ENCODE measurements at places on chromosomes 1 and 21.
A peak's percentile ranks its signal among the peaks of the same experiment; 100 is the strongest.

- peak; percentile 76 for DNase-seq
Measured at GRCh38 chr1:210750468-210750867, 383.5 kb downstream of the KCNH1 start.

- no peak for DNase-seq
Measured at GRCh38 chr1:222123111-222123510, 381.2 kb upstream of the DUSP10 start.

DNA sequence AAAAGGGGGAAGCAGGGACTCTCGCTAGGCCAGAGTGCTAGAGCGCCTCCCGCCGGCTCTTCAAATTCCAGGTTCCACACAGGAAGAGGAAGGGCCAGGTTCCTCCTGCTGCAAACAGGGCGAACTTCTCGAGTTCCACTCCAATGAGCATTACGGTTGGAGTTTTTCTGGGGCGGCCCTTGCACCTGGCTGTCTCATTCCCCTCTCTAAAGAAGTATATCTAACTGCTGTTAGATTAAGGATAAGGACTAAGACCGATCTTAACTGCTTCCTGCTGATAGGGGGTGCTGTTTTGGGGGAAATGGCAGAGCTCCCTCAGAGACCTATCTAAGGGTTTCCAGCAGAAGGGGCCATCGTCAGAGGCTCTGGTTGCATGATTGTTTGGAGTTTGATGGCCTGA lies 138.0 kb downstream of the RABGAP1L start:
- DNase-seq = no peak

- DNase-seq = no peak
Measured at GRCh38 chr1:239315631-239316217, 70.6 kb upstream of the CHRM3 start.

GRCh38 chr1:8136766-8137165 lies 110.7 kb upstream of the ERRFI1 start:
- DNase-seq = no peak

DNA sequence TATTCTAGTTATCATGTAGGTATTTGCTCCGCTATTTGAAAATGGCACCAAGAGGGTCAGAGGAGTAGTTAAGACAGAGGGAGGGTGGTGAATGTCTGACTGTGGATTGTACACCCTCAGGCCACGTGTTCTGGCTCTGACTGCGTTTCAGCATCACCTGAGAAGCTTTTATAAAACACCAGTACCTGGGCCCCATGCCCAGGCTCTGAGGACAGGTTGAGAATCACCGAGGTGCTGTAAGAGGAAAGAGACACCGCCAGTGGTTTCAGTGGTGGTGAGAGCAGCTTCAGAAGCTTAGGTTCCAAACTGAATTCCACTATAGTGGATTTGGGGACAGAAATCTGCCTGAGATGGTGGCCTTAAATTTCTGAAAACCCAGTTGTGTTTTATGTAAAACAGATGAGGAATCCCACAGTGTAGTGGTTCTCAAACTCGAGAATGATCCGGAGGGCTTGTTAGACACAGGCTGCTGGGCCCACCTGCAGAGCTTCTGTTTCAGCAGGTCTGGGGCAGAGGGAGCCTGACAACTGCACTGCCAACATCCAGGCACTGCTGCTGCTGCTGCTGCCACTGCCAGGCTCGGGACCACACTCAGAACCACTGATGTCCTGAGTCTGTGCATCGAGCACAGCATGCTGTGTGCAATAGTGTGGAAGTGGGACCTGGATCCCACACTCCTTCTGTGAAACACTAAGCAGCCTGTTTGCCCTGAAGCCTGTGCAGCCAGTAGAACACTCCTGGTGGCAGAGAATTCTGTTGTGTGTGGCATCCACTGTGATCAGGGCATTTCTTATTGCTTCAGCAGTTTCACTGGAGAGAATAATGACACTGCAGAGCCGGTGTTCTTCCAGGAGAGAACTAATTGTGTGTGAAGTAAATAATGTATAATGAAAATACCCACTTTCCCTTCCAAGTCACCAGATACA lies 98.7 kb downstream of the SUSD4 start:
- DNase-seq = no peak

GRCh38 chr1:179930867-179931266 lies 23.7 kb upstream of the CEP350 start:
- no peak for DNase-seq

DNA sequence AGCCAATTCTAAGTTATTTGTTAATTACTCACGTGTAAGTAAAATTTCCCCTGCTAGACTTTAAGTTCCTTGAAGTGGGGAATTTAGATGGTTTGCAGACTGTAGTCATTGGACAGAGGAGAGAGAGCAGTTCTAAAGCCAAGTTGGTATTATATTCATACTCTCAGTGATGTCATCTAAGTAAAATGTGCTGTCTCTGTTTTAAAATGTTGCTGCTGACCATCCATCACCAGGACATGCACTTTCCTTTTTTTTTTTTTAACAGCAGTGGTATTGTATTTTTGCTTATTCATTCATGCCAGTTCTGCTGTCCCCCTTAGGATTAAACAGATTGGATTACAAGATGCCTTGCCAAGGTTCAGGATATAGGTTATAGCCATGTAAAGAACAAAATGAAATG lies 2.3 kb downstream of the TTLL7 start:
- no peak for DNase-seq

GRCh38 chr1:21539933-21540332 lies 30.7 kb downstream of the ALPL start:
- DNase-seq = peak; percentile 42

DNA sequence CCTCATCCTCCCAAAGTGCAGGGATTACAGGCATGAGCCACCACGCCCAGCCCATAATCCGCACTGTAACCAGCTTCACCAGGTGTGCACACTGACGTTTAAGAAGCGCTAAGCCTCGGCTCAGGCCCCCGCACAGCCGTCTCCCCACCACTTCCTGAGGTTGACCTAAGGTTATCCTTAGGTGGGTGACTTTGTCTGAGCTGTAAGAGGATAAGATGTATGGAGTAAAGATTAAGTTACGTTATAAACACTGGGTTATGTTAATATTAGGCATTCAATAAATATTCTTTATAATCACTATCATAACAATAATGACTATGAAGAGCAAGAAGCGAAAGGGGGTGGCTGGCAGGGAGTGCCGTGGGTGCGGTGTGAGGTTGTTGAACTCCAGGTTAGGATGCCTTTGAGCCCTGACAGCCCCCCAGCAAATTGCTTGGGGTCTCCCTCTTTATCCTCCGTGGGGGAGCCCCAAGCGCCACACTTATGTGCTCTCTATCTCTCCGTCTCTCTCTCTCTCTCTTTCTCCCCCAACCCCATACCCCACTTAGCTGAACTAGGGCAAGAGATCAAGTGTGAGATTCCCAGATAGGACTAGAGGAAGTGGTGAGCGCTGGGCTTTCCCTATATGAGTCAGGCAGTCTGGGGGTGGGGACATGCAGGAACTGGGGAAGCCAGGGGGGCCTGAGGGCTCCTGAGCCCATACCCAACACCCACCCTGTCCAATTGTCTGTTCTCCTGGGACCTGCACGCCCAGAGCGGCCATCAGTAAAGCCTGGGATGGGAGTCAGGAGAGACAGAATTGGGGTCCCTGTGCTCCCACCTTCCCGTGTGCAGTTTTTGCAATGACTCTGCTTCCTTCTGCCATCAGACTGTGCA lies 7.6 kb downstream of the EFHD2 start:
- peak; percentile 96 for DNase-seq

DNA sequence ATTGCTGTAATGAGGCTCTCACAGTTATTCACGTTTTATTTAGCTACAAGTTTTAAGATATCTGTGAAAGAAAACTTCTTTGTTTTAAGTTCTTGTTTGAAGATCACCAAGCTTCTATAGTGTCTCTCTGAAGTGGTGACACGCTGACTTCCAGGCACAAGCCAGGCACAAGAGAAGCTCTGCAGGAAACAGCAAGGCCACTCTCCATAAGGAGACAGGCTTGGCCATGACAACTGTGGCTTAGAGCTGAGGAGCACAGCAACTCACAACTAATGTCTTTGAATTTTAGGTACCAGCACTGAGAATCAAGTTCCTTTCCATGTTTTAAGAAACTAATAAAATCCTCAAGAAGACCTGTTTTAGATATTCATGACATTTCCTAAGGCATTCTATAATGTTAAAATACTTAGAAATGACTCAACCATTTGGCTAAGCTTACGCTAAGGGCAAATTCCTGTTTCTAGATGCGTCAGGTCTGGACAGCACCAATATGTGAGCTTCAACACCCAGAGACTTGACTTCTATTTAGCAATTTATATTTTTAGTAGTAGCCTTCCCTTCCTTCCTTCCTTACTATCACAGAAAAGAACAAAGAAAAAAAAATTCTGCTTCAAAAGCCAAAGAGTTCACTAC lies 40.2 kb downstream of the APP start:
- no peak for DNase-seq

GRCh38 chr1:179298952-179299351 lies 5.4 kb downstream of the SOAT1 start:
- DNase-seq = no peak

DNA sequence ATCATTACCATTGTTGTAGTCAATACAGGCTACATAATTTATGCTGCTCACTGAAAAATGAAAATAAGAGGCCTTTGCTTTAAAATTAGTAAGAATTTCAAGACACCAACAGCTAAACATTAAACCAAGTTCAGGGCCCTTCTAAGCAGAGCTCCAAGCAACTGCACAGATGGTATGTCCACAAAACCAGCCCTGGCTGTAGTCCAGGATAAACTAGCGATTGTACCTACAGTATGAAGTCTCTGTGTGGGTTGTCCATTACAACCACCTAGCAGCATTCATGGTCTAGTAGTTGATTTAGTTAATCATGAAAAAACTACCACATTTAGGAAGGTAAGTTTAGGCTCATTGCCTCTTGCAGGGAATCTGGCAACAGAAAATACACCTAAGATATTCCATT lies 35.3 kb downstream of the CLCA4 start:
- no peak for DNase-seq

DNA sequence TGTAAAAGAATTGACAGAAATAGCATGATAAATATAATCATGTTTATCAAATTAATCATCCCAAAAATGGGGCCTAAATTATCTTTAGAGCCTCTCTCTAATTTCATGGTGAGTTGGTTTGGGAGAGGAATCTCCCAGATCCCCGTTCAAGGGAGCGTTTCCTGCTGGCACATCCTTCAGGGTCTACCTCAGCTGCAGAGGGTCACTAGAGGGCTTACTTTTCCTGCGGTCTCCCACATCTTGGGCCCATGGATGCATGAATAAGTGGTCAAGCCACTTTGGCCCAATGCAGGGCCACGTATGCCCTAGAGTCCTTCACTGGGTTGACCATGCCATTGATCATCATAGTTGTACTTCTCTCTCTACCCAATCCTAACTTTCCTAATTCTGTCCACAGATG lies 164.1 kb downstream of the USP25 start:
- DNase-seq = no peak

DNA sequence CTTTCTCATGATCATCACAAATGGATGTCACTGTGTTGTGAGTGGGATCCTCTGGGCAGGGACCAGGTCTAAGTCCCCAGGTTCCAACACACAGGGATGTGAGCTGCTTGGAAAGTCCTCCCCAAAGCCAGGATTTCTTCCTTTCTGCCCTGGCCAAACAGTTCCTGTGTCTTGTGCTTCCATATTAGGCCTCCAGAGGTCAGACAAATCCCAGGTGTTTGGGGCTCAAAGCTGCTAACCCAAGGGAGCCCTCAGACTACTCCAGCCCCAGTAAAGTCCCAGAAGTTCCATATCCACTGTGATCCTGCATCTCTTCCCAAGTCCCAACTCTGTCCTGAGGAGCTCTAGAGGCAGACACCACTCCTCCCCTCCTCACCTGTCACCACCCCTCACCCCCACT lies 27.7 kb upstream of the MAGOH start:
- DNase-seq = no peak

DNA sequence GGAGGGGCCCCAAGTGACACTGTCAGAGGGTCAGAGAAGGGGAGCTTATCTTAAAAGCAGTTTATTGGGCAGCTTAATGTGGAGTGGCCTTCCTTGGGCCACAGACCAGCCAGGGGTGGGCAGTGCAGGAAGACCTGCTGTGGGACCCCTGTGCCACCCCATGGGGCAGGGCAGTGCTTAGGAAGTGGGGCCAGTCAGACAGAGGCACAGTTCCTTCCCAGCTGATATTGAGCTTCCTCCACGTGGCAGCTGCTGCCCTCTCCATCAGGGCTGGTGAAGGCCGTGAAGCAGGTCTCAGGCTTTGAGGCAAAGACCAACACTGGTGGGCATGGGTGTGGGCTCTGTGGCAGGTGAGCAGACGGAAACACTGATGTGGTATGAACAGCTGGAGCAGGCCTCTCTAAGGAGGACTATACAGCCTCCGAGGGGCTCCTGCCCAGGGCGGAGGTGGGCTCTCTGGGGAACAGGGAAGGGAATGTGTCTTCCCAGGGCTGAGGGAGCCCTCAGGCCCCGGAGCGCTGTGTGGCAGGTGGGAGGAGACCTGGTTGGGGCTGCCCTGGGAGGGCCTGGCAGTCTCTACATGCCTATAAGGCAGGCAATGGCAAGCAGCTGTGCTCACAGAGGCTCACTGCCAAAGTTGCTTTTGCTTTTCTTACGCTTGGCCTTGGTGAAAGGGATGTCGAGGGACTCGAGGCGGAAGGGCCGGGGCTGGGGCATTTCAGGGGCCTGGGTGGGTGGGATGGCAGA lies 3.0 kb upstream of the DDOST start:
- no peak for DNase-seq

GRCh38 chr21:38954588-38955004 lies 148.9 kb downstream of the ETS2 start:
- DNase-seq = no peak

DNA sequence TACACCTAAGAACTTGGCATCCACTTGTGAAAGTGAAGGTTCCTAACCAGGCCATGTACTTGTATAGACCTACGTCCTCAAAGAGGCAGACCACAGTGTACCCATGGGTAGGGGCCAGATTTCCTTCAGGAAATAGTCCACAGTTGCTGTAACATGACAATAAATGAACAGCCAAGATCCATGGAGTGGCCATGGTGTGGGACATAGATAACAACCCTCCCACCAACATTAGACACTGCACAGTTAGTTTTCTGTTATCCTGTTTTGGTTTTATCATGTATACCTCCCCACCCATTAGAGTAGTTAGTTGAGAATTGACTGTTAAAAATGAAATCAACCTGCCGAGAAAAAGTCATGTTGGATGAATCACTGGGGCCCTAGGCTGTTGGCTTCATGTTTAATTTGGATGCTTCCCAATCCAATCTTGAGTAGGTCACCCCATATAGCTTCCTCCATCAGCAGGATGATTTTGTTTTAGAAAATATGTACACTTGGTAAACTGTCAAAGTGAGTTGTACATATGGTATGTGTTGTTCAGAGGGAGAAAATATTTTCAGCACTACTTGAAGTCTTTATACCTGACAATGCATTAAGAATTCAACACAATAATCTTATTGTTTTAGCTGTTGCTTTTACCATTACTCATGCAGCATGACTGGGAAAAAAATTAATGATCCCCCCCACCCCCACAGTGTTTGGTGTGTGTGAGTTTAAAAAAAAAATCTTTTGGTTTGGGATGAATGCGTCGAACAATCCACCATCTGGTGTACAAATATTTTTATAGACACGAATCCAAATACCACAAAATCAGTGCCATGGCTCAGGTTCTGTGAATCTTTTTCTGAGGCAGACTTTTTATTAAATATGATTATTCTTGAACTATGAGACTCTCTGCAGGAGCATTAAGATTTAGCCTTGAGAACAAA lies 88.3 kb upstream of the ARHGAP29 start:
- no peak for DNase-seq

- DNase-seq = no peak
Measured at GRCh38 chr1:183514235-183514634, 41.9 kb downstream of the SMG7 start.

- DNase-seq = no peak
Measured at GRCh38 chr21:34595457-34595856, 19.5 kb downstream of the RCAN1 start.

GRCh38 chr1:67607699-67608098 lies 77.3 kb upstream of the GADD45A start:
- DNase-seq = no peak
